A549 (cell line): ENCODE measurements at places on chromosomes 12 and 14.

GRCh38 chr12:4160314-4161040 is 113.1 kb upstream of the CCND2 start:
- DNase-seq, result no peak

- DNase-seq, result no peak
These were observed 36.0 kb downstream of the SPTLC2 start for GRCh38 chr14:77580477-77580876.

GRCh38 chr12:109737126-109737525 is 23.5 kb downstream of the FAM222A start:
- no peak for DNase-seq

DNA sequence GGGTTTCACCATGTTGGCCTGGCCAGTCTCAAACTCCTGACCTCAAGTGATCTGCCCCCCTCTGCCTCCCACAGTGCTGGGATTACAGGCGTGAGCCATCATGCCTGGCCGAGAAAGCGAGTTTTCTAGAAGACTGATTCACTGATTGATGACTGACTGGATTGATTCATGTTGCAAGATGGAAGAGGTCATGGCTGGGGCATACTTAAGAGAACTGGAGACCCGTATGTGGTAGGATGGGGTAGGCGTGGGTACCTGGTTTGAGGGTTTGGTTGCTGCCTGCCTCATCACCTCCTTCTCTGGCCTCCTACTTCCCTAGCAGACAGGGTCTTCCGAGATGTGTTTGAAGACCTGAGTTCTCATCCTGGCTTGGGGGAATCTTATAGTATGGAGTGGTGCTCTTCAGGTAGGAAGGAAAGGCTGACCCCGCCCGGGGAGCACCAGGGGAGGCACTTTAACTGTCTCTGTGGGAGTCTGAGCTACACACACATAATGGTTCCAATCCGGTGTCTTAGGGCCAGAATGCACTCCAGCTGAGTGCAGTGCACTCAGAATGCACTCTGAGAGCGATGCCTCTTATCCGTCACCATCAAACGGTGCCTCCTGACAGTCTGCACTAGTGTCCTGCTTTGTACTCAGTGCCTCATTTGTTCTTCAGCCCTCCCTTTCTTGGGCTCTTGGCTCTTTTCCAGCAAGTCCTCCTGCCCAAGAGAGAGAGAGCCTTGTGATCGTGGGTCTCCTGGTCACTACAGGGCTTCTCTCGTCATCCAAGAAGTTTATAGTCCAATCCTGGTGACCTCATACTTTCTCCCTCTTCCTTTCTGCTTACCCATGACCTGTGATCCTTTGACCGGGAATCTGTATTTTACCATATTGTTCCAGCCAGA is 19.7 kb downstream of the PLEKHG3 start:
- DNase-seq, result no peak

DNA sequence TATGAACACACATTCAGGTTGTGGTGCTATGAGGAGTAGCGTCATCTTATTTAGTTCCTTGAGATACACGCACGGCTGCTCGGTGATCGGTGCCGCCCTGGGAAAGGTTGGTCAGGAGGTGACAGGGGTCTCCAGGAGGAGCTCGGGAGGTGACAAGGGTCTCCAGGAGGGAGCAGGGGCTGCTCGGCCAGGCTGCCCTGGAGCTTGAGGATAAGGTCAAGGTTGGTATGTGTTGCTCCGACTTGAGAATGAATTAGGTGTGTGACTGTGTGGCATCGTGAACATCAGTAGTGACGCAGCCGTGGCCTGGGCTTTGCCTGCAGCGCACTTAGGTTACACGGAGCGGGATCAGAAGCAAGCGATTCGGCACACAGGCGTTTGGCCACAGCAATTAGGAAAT is 36.2 kb downstream of the CCDC92 start:
- no peak for DNase-seq

- no peak for DNase-seq
These were observed 36.5 kb upstream of the SELPLG start for GRCh38 chr12:108670066-108670631.

DNA sequence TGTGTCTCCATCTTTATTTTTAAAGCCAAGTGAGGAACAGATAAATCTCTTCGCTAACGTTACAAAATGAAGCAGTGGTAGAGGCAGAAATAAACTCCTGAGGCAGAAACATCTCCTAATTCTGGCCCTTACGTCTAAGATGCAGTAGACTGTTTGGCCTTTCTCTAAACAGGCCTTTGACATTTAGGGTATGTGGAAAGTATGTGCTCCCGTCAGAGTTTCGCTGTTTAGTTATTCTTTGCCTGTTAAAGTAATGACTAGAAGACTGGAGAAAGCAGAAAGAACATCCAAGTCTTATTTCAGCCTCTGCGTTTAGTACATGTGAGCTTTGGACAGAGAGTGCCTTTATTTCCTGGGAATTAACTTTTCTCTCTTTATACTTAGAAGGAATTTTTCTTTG is 216.6 kb downstream of the RAD51B start:
- no peak for DNase-seq

- DNase-seq, result no peak
These were observed 3.2 kb upstream of the CRY1 start for GRCh38 chr12:107096571-107096970.

DNA sequence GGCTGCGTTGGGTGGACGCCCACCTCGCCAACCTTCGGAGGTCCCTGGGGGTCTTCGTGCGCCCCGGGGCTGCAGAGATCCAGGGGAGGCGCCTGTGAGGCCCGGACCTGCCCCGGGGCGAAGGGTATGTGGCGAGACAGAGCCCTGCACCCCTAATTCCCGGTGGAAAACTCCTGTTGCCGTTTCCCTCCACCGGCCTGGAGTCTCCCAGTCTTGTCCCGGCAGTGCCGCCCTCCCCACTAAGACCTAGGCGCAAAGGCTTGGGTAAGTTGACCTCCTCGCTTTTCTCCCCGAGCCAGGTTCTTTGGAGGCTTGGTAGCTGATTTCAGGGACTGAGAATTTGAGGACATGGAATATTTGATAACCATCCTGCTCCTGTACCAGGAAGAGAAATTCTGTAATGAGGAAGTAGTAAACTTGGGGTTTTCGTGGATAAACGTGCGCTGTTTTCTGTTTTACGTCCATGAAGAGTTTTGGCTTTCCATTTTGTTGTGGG is 530 bp downstream of the APAF1 start:
- DNase-seq, result peak; percentile 27

DNA sequence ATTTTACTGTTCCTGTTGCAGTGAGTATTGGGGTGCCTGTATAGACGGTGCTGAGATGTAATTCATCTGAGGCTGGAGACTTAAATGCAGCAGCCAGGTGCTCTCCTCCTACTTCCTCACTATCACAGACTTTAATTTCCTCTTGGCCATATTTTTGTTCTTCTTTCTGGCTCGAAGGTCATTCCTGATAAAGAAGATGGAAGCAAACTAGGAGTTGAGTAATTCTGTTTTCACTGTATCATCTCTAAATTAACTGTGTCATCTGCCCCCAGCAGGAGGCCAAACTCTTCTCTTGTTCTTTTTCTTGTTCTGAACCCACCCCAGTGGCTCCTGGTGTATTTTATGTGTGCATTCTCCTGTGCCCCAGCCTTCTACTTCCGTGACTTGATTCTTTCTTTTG is 141.7 kb upstream of the ARHGAP5 start:
- peak; percentile 43 for DNase-seq

GRCh38 chr12:117646520-117646919 is 285.1 kb upstream of the NOS1 start:
- no peak for DNase-seq

GRCh38 chr14:92470215-92470614 is 43.4 kb upstream of the RIN3 start:
- DNase-seq, result peak; percentile 50

GRCh38 chr12:19945559-19946435 is 422.5 kb upstream of the PDE3A start:
- peak; percentile 54 for DNase-seq

GRCh38 chr14:63949696-63950095 is 96.9 kb downstream of the SYNE2 start:
- no peak for DNase-seq

DNA sequence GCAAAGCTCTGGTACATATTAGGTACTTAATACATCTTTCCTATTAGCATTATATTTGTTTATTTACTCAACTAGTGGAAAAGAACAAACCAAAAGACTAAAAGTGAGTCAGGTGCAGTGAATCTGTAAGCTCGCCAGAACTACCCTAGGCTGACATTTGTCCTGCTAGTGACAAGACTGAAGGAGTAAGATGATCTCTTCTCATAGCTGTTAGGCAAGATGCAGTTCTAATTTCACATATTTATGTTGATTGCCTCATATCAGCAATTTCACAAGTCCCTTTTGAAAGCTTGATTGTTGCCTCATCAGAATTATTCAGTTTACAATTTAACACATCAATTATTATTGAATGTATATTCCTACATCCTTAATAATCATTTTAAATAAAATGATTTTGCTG is 293.0 kb upstream of the NAV3 start:
- no peak for DNase-seq

DNA sequence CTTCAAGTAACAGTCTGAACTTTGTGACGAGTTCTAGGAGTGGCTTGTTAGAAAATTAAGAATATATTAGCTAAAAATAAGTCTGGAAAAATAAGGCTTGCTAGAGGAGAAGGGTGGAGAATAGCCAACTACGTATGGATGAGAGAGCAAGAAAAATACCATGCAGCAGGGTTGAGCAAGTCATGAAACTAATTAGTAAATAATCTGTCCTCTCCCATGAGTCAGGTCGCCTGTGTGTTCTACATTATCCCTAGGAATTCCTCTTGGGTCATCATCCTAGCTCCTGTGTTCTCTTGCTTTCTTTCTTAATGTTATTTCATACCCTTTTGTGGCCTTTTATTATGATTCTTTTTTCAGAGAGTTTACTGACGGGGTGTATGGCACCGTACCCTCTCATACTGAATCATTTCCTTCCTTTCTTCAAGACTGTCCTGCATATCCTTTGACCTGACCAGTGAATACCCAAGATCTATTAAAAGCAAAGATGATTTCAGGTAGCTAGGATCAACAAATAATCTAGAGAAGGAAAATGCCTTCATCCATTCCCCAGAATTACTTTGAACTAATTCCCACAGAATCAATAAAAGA is 177.2 kb upstream of the NPAS3 start:
- DNase-seq, result no peak

- no peak for DNase-seq
These were observed 74.3 kb upstream of the OTX2 start for GRCh38 chr14:56884617-56885016.

- DNase-seq, result no peak
These were observed 55.7 kb downstream of the SSH1 start for GRCh38 chr12:108801736-108802100.

DNA sequence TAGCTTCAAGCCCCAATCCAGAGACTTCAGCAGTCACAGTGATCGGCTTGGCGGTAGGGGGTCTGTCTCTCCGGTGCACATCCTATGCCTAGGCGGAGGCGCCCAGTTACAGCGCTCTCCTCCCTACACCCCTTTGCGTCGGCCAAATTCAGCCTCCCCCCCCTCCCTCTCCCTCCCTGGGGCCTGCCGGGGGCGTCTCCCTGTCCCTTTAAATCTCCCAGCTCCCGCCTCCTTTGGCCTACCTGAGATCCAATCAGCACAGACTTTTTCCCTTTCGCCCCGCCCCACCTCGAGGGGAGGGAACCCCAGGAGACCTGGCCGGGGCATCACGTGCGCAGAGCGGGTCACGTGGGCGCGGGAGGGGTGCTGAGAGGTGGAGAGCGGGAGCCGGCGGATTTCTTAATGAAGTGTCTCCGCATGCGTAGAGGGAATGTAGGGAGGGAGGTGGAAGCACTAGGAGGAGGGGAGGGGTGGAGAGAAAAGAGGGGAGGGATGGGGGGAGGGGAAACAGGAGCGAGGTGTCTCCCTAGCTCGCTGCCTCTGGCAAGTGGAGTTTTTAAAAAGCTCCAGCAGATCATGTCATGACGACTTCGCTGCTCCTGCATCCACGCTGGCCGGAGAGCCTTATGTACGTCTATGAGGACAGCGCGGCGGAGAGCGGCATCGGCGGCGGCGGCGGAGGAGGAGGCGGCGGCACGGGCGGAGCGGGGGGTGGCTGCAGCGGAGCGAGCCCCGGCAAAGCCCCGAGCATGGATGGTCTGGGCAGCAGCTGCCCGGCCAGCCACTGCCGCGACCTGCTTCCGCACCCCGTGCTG is at the start of gene HOXC13:
Gene HOXC13 (plus strand): TSS at position 506 of the 815 bp plus-strand sequence. CDS start 76 bp downstream, at position 582.
- DNase-seq, result peak; percentile 100

DNA sequence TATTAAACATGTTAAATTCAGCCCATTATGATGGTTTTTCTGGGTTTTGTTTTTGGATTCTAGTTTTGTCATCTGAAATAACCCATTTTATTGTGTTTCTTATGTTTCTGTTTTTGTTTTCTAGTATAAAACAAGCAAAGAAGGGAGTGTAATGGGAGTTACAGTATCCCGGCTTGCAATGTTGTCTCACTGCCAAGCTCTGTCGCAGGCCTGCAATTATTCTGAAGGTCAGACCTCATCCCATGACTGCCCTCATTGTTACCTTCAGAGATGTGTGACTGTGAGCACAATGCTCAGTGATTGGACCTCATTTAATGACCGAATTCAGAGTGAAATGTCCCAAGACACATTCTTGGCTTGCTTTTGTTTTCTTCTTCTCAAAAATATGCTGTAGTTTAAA is 73.0 kb upstream of the ATF1 start:
- no peak for DNase-seq

DNA sequence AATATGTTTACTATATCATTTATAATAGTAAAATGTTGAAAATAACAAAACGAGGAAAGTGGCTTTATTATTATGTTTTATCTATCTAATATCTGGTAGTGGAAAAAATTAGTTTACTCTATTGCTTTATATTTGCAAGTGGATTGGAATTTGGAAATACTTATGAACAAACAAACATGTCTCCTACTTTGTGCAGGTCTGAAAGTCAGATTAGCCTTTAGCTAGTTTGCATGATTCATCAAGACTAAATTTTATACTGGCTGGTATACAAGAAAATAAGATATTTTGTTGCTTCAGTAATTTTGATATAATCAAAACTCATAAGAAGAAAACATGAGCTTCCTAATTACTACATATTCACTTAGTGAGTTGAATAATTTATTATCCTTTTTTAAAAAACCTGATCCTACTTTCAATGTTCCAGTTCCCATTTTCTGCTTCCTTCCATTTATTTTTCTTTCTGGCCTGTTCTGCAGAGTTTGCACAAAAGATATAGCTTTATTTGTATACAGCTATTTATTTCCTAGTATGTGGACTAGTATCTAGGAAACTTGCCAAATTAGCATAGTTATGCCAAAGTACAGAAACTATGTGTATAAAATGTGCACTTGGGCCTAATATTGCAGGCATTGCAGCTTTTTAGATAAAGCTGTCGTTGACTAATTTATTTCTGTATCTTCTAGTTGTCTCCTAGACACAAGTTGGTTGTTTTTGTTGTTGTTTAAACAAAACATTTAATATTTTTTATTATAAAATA is 122.0 kb downstream of the AKAP6 start:
- DNase-seq, result no peak

DNA sequence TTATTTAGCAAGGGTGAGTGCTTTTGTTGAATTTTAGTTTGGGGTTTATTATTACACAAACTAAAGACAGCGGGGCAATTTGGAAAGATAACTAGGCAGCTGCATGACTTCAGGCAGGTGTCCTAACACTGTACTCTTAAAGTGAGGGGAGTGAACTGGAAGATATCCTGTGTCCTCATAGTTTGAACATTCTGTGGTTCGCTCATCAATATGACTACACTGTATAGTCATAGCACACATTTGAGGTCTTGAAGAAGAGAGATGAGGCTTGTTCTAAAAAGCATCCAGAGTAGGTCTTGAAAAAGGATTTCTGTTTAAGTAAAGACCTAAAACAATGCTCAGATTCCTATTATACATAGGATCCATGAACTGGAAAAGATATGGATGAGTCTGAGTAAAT is 1.7 kb upstream of the MAP3K9 start:
- DNase-seq, result no peak
